ENCODE measurements at places on chromosomes 6 and 20.

DNA sequence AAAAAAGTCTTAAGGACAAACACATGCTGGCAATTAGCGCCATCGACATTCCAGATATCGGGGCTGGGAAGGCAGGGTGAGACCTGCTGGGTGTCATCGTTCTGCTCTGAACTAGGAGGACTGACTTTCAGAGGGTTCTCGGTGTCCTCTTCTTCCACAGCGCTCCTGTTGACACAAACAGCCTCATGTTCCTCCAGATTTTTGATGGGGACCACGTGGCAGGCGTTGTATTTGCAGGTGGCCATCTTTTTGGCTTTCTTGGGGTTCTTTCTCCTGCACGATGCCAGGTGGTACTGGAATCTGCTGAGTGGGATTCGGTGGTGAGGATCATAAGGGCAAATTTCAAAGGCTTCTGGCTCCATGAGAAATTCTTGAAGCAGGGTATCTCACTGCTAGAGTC, 469 bp downstream of the GTSF1L start:
- no peak for DNase-seq

GRCh38 chr6:92469186-92469828, 950.1 kb downstream of the EPHA7 start:
- DNase-seq: no peak

- DNase-seq: no peak
Observed at GRCh38 chr20:57425150-57426013, 34.2 kb downstream of the RBM38 start.

GRCh38 chr20:64228751-64229506, 26.6 kb upstream of the PCMTD2 start:
- DNase-seq: no peak

GRCh38 chr6:32752580-32752979, 10.8 kb downstream of the HLA-DQB2 start:
- no peak for DNase-seq

GRCh38 chr20:23925789-23926525, 46.4 kb upstream of the CST5 start:
- DNase-seq: no peak

DNA sequence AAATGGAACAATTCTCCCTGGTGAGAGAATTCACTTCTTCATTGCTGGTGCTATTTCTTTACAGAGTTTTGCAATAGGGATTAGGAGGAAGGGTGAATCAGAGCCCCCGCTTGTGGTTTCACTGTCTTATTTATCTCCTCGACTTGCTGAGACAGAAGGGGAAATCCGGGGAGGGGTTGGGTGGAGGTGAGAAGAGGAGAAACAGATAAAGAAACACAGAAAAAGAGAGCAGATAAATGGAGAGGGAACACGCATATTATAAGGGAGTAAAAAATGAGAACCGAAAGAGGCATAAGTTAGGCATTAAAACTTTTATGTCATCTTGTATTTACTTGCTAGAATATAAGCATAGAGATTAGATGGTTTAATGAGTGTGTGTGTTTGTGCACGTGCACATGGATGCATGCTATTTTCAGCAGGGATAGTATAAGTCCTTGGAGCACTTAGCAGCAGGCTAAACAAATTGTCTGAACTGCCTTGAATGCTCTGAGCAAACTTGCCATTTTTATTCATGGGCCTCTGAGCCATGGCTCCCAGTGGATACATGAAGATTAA, 105.0 kb downstream of the OLIG3 start:
- no peak for DNase-seq

DNA sequence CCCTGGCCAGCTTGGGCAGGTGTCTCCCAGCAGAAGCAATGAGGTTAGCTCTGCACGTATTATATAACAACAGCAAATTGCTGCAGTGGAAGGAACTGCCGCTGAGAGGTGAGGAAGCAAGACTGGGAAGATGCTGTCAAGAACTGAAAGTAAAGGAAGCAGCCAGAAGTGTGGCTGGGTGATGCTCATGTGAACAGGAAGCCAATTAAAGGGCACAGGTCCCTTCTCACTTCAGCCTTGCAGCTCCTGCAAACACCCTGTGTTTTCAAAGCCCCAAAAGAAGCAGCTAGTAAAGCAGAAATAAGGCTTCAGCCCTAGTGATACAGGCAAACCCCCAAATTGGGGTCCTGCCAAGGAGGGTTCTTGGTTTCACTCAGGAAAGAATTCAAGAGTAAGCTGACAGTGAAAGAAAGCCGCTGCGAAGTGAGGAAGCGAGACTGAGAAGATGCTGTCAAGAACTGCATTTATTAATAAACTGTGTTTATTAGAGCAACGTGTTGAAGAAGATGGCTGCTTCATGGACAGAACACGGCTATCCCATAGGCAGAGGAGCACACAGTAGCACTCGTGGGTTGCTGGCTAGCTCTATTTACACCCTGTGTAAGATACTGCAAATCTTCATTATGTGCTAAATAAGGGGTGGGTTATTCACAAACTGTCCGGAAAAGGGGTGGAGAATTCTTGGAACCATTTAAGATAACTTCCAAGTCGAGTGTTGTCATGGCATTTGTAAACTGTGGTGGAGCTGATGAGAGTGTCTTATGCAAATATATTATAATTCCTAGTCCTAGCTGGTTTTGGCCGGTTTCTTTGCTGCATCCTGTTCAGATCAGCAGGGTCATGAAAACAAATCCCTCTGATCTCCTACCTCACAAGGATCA, 152.2 kb downstream of the LINC00237 start:
- no peak for DNase-seq

GRCh38 chr6:134077301-134077700, 24.9 kb upstream of the SLC2A12 start:
- DNase-seq: no peak

GRCh38 chr6:167948716-167949115, 48.8 kb upstream of the KIF25 start:
- no peak for DNase-seq

Data from tibial artery (tissue), 4 donors.